ENCODE measurements at places on chromosomes 4 and X. TPM values are rescaled to one million over a fixed set of nuclear protein-coding genes. Genes with fewer than 3 reads are reported as not detected.

Gene CXorf49
- total RNA-seq: not detected

Gene FGA
- 1.7 TPM for total RNA-seq

Gene STOX2
- 38.7 TPM for total RNA-seq

Gene MRPL1
- 32.7 TPM for total RNA-seq

Gene TMSB15A
- 28.5 TPM for total RNA-seq

Gene CT45A1
- not detected for total RNA-seq

Gene CHIC1
- 34.9 TPM for total RNA-seq

Gene GSTCD
- total RNA-seq: 25.0 TPM

Gene KLHL4
- 11.5 TPM for total RNA-seq

Gene SYN1
- 37.2 TPM for total RNA-seq

- DNase-seq: no peak
These were observed 120.4 kb downstream of the PCDH7 start for GRCh38 chr4:30840571-30840970.

DNA sequence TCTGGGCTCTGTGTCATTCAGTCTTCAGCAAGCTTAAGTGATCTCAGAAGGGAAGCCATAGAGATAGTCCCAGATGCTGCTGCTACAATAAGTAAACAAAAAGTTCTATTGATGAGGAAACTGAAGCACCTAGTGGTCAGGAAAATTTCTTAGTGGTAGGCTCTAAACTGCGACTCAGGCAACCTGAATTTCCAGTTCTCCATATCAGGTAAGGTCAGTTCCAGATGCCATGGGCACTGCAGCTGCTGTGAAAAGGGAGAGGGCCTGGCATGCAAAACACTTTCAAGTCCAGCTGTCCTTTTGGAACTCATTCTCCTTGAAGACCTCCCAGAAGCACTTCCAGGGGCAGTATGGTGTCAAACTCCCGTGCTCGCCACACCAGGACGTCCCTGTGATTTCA is 46.2 kb downstream of the REELD1 start:
- no peak for DNase-seq

DNA sequence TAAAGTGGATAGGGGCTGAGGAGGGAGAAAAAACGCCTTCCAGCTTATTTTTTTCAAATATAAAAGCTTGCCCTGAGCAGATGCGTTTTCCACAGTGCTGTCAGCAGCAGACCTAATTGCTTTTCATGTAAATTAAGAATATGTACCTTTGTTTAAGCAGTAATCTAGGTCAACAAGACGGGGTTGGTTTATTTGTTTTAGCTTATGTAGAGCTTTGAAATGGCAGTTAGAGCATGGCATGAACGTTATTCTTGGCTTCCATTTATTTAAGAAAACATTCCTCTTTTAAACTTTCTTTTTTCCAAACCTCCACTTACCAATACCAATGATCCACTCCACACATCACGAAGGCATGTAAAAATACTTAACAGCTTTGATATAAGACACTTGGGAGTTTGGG is 220.3 kb upstream of the TENM3 start:
- peak; percentile 10 for DNase-seq

DNA sequence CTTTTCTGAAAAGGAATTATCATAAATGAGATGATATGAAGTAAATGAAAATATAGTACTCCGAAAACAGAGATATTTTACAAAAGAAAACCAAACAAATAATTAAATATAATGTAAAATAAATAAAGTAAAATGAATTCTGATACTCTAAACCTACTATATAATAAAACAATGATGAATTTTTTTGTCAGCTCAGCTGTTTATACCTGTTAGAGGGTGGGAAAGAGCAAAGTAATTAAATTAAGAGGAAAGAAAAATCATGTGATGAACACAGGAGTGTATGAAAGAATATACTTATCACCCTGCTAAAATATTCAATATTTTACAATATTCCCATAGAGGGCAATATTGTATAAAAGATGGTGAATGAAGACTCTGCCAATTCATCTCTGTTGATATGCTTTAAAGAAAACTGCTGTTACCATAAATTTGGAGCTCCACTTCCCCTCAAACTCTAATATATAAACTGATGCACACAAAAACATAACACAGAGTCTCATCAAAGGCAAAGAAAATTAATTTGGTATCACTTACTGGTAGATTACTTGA is 6.5 kb upstream of the NDST4 start:
- no peak for DNase-seq

DNA sequence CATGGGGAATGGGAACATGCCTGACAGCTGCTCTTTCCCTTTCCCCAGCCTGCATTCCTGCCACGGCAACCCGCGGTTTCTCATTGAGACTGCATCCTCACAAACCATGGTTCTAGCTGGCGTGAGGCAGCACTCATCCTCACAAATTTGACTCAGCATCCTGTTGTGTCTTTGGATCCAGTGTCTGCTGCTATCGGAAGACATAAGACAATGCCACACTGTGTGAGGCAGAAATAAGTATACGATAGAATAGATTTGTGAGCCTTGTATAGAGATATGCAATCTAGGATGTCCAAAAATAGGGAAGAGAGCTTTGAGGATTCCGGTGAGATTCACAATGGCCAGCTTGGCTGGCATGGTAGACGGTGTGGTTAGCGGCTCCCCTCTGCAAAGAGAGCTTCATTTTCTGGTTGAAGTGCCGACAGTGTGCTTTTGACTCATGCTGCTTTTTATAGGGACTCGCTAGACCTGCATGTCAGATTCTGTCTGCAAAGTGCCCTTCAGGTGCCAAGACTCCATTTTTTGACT is 161.3 kb upstream of the PSAPL1 start:
- no peak for DNase-seq

DNA sequence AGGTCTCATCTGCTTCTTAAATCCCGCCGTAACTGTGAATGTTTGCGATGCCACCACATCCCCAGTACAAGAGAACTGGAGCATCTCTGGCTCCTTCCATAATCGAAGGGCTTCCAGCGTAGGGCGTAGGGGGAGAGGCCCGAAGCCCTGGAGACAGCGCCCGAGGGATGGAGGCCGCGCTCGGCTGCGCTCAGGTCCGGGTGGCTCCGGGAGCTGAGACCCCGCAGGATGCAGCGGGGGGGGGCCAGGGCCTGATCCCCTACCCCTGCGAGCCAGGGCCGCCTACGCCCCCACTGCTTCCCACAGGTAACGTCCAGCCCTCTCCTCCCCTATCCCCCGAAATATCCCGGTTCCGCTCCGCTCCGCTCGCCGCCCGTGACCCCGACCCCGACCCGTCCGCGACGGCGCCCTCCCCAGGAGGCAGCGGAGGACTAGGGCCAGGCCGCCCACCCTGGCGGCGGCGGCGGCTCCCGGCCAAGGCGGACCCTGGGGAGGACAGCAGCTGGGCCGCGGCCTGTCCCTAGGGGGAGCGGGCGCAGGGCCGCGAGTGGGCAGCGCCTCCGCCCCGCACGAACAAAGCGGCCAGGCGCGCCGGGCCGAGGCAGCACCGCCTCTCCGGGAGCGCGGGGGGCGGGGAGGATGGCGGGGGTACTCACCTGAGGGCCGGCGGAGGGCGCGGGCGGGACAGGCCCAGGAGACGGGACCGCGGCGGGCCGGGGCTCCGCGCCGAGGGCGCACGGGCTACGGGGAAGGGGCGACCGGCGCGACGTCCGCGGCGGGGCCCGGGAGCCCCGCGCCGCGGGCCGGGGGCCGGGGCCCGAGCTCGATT is 723 bp downstream of the WDFY3 start:
- peak; percentile 49 for DNase-seq
